Inflammatory macrophage treated with lipopolysaccharide for 1 hour (primary cell): ENCODE measurements at places on chromosomes 16 and 17.

- no peak for DNase-seq
Measured at GRCh38 chr17:79795795-79796443, 958 bp downstream of the CBX8 start.

- DNase-seq, result no peak
Measured at GRCh38 chr16:75265911-75266701, 14.7 kb upstream of the BCAR1 start.

GRCh38 chr17:33050611-33051140 lies 59.0 kb downstream of the SPACA3 start:
- DNase-seq, result no peak

GRCh38 chr17:33460781-33461450 lies 167.8 kb upstream of the ASIC2 start:
- no peak for DNase-seq

GRCh38 chr17:82155606-82156005 lies 57.0 kb downstream of the CCDC57 start:
- DNase-seq, result no peak

DNA sequence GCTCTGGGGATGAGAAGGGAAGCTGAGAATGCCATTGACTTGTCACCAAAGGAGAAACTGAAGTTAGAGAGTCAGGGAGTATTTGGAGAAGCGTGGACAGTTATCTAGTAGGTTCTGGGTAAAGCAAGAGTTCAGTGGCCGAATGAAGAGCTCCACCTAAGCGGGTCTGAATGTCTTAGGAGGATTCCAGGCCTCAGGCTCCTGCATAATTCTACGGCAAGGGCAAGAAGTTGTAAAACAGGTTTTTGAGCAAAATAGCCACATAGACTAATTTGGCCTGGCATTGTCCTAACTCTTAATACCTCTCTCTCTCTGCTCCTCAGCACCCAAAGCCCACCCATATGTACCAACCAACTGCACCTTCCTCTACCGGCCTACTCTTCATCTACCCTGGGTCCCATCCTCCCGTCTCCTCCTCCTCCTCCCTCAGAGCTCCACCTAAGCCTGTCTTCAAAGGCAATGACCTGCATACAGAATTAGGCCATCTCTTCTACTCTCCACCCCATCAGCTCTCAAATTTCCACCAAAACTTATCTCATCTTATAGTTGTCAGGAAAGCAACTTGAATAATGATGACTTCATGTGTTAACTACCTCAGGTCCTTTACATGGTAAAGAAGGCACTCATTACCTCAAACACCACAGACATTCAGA lies 42.0 kb upstream of the KCNJ2 start:
- no peak for DNase-seq

- DNase-seq, result peak; percentile 65
Measured at GRCh38 chr17:38735161-38735997, 5.2 kb downstream of the CISD3 start.

GRCh38 chr17:47830396-47831002 lies 842 bp downstream of the MRPL10 start:
- no peak for DNase-seq

GRCh38 chr17:31279401-31279800 lies 17.6 kb downstream of the OMG start:
- DNase-seq, result no peak
